ENCODE measurements at places on chromosomes 2 and 18.

DNA sequence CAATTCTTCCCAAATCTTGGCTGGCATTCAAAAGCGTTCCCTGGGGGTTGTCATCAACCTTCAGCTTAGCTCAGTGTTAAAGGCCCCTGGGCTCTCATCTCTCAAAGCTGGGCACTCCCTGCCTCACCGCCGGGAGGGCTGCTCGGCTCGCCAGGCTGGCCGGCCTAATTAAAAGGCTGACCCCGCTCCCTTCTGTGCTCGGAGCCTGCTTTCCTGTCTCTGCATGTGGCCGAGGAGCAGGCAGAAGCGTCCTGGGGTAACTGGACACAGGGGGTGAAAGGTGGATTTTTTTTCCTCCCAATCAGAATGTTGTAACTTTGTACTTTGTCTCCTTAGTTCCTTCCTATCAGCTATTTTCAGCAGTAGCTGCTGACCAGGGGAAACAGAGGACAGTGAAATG lies 231.1 kb downstream of the GBX2 start:
- no peak for DNase-seq

GRCh38 chr2:29583104-29583503 lies 338.3 kb downstream of the ALK start:
- no peak for DNase-seq

DNA sequence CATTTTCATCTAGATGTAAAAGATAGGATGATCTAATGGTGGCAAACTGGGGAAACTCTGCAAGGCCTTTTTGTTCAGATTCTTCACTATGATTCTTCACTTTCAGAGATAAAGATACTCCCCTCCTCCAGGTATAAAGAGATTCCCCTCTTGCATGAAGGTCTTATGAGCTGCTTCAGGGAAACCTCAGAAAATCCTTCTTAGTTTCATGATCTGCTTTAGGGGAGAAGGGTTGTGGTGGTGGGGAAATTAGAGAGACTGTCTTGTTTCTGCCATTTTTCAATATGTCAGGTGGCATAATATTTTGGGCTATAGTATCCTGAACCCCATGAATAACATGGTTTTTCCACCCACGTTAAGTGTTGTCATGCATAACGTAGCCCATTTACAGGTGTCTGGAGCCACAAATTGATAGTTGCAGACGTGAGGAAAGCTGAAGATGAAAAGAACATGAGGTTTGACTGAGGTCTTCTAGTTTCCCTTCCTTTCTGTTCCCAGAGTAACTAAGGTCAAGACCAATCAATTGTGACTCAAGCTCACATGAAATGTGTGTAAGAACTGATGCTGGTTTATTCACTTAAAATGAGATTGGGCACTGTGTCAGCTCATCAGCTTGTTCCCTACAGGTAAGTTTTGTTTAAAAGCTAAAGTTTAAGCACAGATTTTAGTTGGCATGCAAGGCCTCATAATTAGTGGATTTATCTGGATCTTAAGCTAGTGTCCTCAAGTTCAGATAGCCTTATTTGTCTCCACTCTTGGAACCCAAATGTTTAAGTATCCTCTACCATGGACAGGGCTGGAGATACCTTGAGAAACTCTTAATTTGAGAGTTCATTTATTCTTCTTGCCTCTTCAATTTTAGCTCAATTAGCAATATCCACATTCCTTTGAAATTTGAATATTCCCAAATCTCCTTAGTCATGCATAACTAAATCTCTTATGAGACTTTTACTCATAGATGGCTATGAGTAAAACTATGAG lies 304.5 kb upstream of the FANCL start:
- no peak for DNase-seq

DNA sequence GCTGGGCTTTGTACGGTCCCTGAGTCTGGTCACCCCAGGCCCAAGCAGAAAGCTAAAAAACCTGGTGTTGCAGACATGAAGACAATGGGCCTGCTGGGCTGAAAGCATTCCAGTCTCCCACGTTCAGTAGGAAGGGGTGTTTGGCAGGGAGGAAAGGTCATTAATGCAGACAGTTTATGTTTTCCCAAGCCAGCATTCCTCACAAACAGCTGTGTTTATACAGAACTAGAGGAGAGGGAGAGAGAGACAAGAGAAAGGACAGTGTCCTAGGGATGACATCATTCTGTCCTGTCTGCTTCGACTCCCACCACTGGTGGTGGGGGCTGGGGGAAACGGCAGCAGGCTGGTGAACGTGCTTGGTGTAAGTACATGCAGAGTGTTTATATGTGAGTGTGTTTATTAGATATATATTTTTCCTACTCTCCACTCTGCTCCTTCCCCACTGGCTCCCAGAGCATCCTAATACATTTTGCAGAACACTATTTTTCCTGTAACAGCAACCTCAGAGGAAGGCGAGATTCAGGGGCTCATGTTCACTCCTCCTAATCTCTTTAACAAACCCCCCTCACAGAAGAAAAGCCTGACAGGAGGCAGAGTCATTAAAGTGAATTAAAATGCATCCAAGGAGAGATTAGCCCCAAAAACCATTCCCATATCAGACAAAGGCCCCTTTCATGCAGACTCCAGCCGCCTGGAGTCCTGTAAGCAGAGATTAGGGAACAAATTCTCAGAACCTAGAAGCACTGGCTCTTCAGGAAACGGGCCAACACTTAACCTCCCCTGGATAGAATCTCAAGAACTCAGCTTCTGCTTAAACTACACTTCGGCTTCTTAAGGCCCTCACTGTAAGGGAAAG lies 380.4 kb downstream of the TNS1 start:
- DNase-seq, result peak; percentile 69

GRCh38 chr2:9770308-9771100 lies 72.8 kb upstream of the TAF1B start:
- DNase-seq, result peak; percentile 72

- no peak for DNase-seq
Measured at GRCh38 chr2:29055601-29056000, 18.7 kb downstream of the PCARE start.

DNA sequence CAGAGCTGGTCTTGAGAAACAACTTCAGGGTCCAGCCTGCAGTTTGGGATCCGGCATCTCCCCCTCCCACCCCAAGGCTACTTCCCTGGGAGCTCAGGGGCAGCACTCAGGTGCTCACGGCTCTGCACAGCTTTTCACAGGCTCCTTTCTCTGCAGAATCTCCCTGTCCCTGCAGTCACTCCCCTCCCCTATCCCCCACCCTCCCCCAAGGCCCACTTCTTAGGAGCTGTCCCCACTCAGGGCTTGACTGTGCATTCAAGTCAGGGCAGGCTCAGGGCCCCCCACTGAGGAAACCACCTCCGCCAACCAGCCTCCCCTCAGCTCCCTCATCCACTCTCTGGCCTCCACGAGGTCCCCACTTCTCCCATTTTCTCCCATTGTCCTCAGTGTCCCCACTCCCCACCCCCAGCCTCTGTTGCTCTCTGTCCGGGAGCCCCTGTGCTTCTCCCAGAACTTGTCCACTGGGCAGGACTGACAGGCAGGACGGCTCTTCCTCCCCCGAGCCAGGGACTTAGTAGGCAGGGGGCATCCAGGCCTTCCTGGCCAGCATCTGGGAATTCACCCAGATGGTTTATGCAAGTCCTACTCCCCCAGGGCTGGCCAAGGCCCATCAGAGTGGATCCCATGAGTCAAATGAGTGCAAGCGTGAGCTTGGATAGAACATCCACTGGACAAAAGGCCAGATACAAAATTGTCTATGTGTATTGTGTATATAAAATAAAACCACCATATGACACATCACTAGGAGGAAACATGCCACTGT lies 7.6 kb downstream of the NMUR1 start:
- no peak for DNase-seq

- DNase-seq, result no peak
Measured at GRCh38 chr2:222732489-222733178, 61.2 kb downstream of the MOGAT1 start.

DNA sequence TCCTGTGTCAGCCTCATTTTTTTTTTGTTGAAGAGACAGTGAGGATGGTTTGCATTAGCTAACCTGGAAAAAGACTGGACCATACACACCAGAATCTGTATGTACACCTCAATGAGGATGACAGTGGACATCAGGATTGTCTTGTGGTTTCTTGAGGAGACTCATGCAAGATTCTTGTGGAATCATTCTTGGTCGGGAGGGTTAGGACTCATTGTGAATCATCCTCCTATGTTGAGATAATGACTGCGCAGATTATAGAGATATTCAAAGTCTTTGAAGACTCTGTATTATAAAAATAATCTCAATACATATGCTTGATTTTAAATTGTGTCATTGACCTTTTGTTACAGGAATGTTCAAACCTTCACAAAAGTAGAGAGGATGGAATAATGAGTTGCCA lies 49.1 kb upstream of the DOCK10 start:
- no peak for DNase-seq

All from NCI-H510A (cell line).